Activated T-helper 9 cell treated with anti-CD3 and anti-CD28 coated beads, Interleukin-2, amount 50 U/mL, for 16 hours (primary cell): ENCODE measurements at places on chromosomes 16 and 17.

DNA sequence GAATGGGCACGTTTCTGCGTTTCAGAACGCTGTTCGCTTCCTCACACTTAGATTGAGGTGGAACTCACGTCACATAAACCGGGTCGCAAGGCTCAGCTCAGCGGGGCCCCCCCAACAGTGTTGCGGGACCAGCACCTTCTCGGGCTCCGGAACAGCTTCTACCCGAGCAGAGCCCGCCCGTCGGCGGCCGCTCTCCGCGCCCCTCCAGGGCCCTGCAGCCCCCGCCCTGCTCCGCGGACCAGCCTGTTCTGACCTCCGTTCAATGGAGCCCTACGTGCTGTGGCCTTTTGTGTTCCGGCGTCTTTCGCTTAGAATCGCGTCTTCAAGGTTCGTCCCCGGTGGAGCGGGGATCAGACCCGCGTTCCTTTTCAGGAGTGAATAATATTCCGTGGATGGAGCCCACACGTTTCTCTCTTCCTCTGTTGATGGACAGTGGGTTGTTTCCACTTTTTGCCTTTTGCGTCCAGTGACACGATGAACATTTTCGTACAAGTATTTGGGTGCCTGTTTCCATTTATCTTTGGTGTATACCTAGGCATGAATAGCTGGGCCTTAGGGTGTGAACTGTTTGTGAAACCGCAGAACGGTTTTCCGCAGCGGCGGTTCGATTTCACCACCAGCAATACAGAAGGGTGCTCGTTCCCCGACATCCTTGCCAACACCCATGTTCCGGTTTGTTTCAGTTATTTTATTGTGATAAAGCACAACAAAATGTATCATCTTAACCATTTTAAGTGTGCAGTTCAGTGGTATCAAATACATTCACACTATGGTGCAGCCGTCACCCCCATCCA, 2.3 kb upstream of the SLC22A31 start:
- no peak for DNase-seq

- no peak for DNase-seq
Measured at GRCh38 chr17:74953134-74953687, 17.5 kb downstream of the OTOP3 start.

DNA sequence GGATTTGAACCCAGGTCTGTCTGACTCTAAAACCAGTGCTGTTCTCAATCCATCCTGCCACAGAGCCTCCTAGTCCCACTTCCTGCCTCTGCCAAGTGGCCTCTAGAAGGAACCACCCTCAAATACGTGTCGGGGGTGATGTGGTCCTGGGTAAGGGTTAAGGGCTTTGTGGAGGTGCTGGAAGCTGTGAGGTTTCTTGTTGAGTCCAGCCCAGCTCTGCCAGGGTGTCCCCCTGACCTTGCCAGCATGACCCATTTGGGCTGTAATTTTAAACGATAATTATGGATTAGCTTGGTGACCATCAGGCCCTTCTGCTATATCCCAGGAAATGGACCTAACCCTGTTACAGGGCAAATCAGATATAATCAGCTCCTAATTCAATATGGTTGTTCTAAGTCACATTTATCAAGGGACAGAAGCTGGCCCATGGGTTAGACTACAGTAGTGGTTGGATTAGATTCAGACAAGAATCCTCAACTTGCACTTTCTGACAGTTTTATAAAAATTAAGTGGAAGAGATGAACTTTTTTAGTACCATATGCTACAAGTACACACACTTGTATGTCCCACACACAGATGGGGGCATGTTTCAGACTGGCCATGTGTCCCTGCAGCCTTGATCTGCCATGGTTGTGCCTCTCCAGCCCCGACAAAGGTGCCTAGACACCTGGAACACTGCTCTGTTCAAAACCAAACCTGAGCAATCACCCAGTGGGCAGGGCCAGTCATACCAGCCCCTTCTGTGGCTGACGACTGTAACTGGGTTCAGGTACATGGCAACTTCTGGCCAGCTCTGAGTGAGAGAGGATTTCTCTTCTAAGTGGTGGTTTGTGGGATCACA, 48.0 kb downstream of the SMPD3 start:
- no peak for DNase-seq

DNA sequence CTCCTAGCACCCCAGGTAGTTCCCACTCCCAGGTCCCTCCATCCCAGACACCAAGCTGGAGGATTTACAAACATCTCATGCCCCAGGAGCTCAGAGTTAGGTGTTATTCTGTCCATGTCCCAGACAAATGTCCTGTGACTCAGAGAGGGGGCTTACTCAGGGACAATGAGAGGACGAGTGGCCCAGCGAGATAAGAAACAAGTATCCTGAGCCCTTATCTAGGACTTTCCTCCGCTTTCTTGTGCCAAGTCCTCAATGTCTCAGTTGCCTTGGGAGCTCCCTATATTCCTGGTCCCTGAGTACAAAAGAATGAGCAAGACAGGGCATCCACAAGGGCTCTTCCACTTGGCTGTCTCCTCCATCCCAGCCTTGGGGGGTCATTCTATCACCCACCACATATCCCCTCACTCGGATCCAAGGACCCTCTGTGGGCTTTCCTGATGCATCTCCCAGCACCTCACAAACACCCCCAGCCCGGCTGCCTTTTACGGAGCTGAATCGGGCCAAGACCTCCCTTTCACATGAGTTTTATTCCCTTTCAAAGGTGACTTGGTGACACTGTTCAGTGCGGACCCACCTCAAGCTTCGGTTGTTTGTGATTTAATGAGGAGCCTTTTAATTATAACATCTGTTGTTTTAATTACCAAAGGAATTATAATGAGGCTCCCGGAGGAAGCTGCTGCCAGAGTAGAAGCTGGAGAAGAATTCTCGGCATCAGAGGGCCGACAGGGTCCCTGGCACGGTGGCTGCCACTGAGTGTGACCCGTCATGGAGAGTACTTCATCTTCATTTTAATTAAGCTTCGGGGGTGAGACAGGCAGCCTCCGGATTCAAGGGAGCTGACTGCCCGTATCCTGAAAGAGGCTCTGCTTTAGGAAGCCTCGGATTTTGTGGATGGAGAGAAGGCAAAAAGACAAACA, 121.5 kb downstream of the WSCD1 start:
- no peak for DNase-seq

DNA sequence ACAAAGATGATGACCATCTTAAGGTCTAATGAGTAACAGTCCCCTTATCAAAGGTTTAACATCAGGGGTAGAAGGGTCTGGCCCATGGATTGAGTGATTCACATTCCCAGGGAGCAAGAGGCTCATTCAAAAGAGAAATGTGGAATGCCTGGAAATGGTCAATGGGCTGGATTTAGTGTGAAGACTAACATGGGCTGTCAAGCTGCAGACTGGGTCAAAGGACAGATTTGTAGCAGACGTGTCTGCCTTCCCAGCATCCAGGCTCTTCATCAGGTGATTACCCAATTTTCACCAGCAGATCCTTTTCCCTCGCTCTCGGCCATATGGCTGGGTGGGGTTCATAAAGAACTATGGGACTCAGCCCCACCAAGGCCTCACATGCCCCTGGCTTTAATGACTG, 26.8 kb downstream of the DCUN1D3 start:
- DNase-seq = no peak

GRCh38 chr16:30922960-30923535, 324 bp upstream of the FBXL19 start:
- DNase-seq = peak; percentile 96

DNA sequence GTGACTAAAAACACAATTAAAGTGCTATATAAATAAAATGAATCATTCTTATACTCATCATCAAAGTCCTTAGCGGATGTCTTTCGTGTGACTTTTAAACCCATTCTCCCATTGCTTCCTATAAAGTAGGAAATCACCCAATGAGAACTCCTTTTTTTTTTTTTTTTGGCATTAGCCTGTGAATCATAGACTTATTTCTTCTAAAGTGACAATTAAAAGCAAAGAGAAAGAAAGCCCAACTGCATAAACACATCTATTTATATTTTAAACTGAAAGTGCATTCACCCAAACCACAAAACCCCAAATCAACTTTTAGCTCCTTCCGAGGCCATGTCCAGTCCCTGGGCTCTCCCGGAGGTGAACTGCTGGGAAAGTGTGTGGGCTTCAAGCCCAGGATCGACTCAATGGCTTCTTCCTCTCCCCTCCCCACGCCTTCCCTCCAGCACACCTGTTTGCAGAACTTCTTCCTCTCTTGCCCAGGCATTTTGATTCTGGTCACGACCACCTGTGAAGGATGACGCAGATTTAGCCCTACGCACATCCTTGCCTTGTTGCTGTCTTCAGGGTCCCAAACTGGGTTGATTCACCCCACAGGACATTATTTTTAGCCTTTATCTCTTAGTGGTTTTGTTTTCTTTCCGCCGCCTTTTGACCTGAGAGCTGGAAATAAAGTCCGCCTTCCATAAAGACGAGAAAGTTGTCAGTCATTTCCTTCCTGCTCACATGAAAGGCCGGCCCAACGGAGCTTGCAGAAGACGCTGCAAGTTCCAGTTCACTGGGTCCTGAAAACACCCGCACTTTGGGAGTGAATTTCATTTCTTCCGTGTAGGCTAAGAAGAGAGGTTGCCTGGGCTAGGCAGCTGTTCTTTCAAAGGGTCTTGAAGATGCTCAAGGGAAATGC, 166.8 kb downstream of the MAP2K6 start:
- no peak for DNase-seq

GRCh38 chr17:78144147-78144719, 2.0 kb upstream of the C17orf99 start:
- no peak for DNase-seq

DNA sequence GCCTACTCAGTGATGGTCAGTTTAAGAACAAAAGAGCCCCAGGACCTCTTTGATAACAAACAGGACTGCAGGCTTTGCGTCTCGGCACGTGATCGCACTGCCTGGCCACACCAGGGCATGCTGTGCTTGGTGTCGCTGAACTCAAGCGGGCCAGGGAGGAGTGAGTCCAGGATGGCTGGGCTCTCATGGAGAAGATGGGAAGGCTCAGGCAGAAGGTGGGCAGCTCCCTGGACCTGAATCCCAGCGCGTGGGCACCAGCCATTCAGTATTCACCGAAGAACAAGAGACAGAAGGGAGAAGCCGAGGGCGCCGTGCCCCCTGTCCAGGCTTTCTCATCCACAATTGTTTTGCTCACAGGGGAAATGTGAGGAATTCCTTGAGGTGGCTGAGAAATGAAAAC, 11.9 kb downstream of the KATNB1 start:
- DNase-seq = no peak

GRCh38 chr17:45869676-45870341, 24.5 kb upstream of the MAPT start:
- DNase-seq = no peak

DNA sequence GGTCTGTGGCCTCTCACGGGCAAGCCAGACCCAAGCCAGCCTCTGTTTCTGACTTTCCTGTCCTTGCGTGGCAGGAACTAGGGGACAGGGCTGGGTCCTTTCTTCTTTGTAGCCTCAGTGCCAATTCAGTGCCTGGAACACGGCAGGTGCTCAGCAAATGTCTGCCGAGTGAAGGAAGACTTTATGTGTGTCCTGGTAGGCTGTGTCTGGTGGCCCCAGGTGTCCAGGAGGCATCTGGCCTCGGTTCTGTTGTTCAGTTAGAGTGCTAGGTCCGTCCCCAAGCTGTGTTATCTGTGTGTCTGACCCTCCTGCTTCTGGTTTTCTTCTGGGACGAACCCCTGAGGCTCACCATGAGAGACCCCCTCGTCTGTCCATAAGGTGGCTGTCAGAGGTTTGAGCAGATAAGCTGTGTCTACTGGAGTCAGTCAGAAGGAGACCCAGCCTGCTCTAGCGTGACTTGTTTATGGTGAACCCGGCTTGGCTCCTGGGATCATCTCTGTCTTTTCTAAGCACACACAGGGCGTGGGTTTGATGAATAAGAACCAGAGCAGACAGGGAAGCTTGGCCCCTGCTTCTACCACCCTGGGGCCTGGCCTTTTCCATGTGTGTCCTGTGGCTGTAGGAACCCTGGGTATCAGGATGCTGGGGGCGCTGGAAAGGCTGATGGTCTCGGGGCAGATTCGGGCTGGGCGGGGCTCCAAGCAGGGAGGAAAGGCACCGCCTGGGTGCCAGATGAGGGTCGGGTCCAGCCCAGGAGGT, 39.3 kb downstream of the ENGASE start:
- no peak for DNase-seq

GRCh38 chr17:77375917-77376651, 235.3 kb downstream of the SEC14L1 start:
- DNase-seq = peak; percentile 56

DNA sequence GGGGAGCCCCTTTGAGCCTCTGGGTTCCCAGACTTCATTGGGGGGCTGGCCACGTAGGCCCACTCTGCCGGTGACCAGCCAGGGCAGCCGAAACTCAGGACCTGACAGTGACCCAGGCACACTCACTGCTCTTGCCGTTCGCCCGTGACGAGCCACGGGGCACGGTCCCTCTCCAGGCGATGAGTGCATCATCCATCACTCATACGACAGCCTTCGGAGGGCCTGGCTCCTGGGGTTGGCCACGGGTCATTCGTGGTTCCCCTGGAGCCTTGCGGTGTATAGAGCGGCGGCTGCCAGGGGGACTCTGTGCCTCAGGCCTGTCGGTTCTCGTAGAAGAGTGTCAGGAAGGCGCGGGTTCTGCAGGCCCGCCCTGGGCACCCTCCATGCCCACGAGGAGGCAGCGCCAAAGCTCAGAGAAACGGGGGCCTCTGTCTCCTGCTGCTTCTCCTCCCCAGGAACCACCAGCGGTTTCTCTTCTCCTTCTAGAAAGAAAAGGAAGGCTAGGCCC, 11.2 kb upstream of the NUDT16L1 start:
- no peak for DNase-seq

DNA sequence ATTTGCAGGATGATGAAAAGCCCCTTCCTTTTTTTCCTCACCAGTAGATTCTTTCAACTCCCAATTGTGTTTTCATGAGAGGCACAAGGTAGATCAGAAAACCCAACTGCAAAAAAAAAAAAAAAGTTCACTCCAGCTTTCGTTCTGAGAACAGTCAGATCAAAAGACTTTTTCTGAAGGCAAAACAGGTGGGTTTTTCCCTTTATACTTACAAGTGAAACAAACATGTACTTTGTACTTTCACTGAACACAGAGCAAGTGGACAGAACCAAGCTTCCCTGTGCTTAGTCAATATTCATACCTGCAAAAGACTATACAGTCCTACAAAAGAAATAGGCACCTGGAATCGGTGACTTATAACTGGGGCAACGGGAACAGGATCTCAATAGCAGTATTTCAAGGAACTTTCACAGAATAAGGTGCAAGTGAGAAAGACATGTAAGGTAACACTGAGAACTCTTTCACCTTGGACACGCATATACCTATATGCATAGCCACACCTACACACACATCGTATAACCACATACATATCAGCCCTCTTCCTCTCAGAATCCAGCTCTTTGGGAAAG, 54.1 kb downstream of the TOX3 start:
- DNase-seq = no peak

- no peak for DNase-seq
Measured at GRCh38 chr16:31508706-31509195, 560 bp upstream of the RUSF1 start.

DNA sequence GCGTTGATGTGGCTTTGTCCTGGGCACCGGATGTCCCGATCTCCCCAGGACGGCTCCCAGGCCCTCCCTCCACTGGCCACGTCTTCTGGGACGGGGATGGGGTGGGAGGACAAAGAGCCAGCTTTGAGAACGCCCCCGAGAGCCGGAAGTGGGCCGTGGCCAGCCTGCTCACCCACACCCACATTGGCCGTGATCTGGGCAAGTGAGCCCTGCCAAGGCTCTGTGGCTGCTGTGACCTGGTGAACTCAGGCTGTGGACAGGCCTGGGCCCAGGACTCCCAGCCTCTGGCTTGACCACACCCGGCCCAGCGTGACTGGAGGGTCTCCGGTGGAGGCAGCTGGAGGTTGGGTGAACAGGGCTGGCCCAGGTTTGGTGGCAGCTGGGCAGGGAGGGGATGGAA, 3.3 kb downstream of the CDH15 start:
- no peak for DNase-seq
